H4 (cell line): ENCODE measurements at places on chromosomes 3 and 15. TPM values are rescaled to one million over a fixed set of nuclear protein-coding genes. Genes with fewer than 3 reads are reported as not detected.

The MAP6D1 gene
- total RNA-seq: 1.0 TPM in 1 of 2 replicates, not detected in the other

The MGLL gene
- total RNA-seq: 2.1 and 4.6 TPM in 2 replicates

The SEMA6D gene
- total RNA-seq: 7.6 and 10.4 TPM in 2 replicates

The CMTM8 gene
- total RNA-seq: 2.5 and 3.2 TPM in 2 replicates

The ACTR8 gene
- 14.1 and 22.3 TPM in 2 replicates for total RNA-seq

The MYNN gene
- total RNA-seq: 18.7 and 19.5 TPM in 2 replicates

The REC114 gene
- not detected in 2 replicates for total RNA-seq

The ALDH1L1 gene
- 4.6 and 7.0 TPM in 2 replicates for total RNA-seq

The HYAL1 gene
- total RNA-seq: not detected in 2 replicates

The EXD1 gene
- 0.12 TPM in 1 of 2 replicates, not detected in the other for total RNA-seq

The EPHB1 gene
- 0.29 and 1.2 TPM in 2 replicates for total RNA-seq

The C2CD4A gene
- not detected in 2 replicates for total RNA-seq

The SNTN gene
- not detected in 2 replicates for total RNA-seq
